ENCODE measurements at places on chromosomes 1 and 21. TPM values are rescaled to one million over a fixed set of nuclear protein-coding genes. Genes with fewer than 3 reads are reported as not detected.

DNA sequence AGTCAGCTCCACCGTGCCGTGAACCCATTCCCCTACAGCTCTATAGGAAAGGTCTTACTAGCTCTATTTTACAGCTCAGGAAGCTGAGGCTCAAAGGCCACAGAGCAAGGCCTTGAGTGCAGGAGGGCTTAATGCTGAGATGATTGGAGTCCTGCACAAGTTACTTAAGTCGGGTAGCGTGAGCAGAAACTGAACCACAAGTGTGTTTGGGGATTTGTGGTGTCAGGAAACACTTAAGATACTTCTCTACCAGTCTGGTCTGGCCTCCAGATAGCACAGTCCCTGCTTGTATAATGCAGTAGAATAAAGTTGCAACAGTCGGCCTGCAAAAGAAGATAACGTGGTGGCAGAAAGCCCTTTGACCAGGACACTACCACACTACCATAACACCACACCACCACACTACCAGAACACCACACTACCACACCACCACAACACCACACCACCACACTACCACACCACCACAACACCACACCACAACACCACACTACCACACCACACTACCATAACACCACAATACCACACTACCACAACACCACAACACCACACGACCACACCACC, 118.1 kb downstream of the SPSB1 start:
- no peak for DNase-seq

DNA sequence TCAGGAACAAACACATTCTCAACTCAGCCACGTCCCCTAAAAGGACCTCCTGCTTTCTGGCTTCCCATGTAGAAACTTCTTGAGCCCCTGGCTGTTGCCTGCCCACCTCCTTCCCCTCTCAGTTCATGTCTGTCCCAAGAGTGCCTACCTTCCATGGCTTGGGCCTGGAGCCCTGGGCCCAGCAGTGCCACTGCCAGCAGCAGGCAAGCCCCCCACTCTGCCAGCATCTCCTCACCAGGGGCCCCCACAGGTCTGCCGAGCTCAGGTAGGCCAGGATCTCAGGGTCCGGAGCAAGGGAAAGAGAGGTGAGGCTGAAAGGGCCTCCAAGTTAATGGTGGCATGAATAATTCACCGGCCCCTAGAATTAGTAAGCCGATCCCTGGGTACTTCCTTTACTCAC, at the start of gene CDCP2:
Gene CDCP2 (minus strand): TSS at position 305 of the 400 bp plus-strand sequence. CDS start 78 bp downstream, at position 227.
- no peak for DNase-seq

- no peak for DNase-seq
These were observed 4.2 kb upstream of the ZNF496 start for GRCh38 chr1:247335882-247336281.

DNA sequence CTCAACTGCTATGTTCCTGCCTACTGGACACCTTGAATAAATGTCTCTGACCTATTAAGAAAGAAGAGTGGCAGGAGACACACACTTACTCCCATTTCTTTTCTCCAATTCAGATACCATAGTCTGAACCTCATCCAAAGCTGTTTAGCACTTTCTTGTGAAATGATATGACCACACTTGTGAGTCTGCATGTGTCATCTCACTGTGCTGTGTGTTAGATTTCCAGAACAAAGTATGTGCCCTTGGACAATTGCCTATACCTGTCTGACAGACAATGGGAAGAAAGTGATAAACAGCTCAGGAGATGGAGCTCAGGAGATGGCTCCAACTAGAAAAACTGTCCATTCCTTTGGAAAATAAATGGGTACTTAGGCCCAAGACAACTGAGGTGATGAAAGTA, 48.4 kb downstream of the USP48 start:
- DNase-seq, result no peak

DNA sequence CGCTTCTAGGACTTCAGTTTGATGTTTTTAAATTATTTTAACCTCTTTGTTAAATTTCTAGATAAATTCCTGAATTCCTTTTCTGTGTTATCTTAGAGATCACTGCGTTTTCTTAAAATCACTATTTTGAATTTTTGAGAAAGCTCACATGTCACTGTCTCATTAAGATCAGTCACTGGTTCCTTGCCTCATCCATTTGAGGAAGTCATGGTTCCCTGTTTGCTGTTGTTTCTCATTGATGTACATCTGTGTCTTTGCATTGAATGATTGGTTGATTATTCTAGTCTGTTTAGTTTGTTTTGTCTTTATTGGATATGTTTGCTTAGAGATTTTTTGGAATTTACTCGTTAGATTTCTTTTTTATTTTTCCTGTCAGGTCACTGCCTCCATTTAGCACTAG, 50.1 kb downstream of the CRP start:
- no peak for DNase-seq

- no peak for DNase-seq
These were observed 148.7 kb upstream of the DNAH14 start for GRCh38 chr1:224780736-224781135.

GRCh38 chr1:2609319-2610035, 22.9 kb downstream of the PRXL2B start:
- peak; percentile 24 for DNase-seq

- no peak for DNase-seq
These were observed 298.3 kb downstream of the PDE4B start for GRCh38 chr1:66090859-66091457.

GRCh38 chr21:44699502-44700001, 2.6 kb downstream of the KRTAP10-12 start:
- no peak for DNase-seq

DNA sequence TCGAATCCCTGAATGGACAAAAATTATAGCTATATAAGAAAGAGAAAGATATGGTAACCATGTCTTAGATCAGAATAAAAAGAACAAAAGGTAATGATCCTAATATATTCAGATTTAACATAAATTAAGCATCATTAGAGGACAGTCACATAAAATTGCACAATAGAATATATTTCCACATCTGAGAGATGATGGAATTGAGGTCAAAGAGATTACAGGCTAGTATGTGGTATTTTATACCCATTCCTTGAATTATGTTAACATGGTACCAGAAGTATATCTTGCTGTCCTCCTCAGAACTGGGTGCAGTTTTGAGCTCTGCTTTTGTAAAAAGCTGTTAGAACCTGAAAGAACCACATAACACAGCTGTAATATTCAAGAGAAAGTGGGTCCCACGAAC, 245.6 kb upstream of the HOOK1 start:
- no peak for DNase-seq

- DNase-seq, result no peak
These were observed 12.2 kb downstream of the CAMK1G start for GRCh38 chr1:209595599-209596285.

GRCh38 chr1:151492120-151492519, 19.1 kb upstream of the CGN start:
- no peak for DNase-seq

DNA sequence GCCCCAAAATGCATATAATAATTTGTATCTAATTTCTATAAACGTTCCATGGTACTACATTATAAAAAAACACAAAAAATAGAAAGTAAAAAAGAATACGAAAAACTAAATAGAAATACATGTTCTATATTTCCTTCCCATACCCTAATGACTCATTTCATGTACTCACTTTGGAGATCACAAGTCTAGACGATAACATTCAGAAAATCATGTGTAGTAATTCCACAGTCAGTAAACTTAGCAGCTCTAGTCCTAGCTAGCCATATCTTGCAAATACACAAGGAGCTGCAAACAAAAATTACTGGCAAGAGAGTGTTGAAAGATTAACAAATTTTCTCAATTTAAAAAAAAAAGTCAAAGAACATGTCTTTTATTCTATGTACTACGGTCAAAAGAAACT, 1.4 kb downstream of the GOLPH3L start:
- no peak for DNase-seq

GRCh38 chr1:89483010-89483756, 41.4 kb upstream of the LRRC8B start:
- DNase-seq, result peak; percentile 88

DNA sequence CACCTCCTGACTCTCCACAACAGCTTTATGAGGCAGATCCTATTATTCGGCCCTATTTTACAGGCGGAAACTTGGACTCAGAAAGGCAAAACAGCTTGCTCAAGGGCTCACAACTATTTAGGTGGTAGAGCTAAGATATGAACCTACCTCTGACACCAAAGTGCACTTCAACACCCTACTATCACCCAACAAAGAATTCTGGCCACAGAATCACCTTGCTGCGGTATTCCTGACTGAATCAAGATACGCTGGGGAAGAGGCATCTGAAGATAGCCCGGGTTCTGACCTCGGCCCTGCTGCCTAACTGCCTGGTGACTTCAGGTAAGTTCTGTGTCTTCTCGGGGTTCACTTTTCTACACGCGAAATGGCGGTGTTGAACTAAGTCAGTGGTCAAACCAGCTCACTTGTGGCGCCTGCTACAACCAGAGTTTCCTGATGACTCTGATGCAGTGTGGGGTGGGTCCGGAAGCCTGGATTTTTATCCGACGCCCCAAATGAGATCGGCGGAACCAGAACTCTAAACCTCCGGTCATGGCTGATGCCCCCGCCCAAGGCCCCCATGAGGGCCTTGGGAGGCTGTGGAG, 608 bp downstream of the PEF1 start:
- DNase-seq, result no peak

DNA sequence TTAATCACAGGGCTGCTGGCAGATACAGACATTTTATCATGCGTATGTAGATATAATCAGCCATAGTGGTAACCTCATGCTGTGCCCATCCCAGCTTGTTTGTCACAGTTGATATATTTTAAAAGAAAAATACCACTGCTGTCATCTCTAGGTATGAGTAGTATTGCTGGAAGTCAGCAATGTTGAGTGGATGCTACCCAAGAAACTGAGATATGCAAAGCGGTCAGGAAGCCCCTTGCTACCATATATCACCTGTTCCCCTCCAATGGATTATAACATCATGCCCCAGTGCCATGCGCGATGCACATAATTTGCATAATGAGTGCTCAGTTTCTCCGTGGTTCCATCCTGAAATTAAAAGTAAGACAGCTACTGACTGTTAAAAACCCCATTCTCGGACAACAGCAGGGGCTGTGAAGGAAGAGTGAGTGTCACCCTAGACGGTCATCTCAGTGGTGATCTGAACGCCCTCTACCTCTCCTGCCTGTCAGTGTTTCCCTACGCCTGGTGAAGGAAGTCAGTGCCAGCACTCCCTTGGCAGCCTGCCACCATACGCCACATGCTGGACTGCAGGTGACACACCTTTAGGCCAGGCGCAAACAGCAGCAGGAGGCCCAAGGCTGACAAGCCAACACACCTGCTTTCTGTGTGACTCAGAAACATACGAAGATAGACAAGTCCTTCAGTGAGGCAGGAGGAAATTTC, 2.7 kb downstream of the IL10RB start:
- DNase-seq, result no peak

GRCh38 chr1:2836333-2836970, 35.0 kb upstream of the TTC34 start:
- DNase-seq, result no peak

The CLCN6 gene
- 66.0 TPM for total RNA-seq

The C1QA gene
- total RNA-seq, result 19.5 TPM

The TAF5L gene
- 12.4 TPM for total RNA-seq

The KCNQ4 gene
- 6.6 TPM for total RNA-seq

The CNKSR1 gene
- 3.4 TPM for total RNA-seq

The OLFML2B gene
- total RNA-seq, result 2.4 TPM

The PAX7 gene
- 3.5 TPM for total RNA-seq

The PRDM16 gene
- total RNA-seq, result 21.6 TPM

The GNAT2 gene
- not detected for total RNA-seq
